ENCODE measurements at places on chromosomes 3 and 15. TPM values are rescaled to one million over a fixed set of nuclear protein-coding genes. Genes with fewer than 3 reads are reported as not detected.

DNA sequence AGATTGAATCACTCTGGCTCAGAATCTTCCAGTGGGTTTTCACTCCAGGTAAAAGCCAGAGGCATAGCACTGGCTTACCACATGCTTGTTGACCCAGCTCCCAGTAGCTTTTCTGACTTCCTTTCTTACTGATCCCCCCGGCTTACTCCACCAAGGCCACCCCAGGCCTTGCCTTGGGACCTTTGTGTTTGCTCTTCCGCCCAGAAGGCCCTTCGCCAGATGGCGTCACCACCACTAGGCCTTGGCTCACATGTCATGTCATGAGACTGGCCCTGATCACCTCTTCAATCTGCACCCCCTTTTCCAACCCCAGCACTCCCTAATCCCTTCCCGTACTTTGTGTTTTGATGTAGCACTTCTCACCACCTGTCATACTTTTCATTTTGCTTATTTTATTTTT lies 98.5 kb upstream of the UMPS start:
- DNase-seq, result no peak

GRCh38 chr3:171415070-171415469 lies 45.1 kb downstream of the TNIK start:
- DNase-seq, result no peak

Gene FNDC3B
- 9.2 TPM for total RNA-seq

Gene SPRED1
- total RNA-seq, result 1.2 TPM

Gene ADAMTS9
- total RNA-seq, result not detected

Gene SYNPR
- not detected for total RNA-seq
